Brain (organoid and tissue), 16 donors: ENCODE measurements at places on chromosomes 12 and 14. TPM values are rescaled to one million over a fixed set of nuclear protein-coding genes. Genes with fewer than 3 reads are reported as not detected.

The ABHD12B gene
- polyA plus RNA-seq, result 3.2 TPM

The EFS gene
- 74.9 TPM for polyA plus RNA-seq

The FOXG1 gene
- polyA plus RNA-seq, result 28.3 TPM

The LRP6 gene
- 6.2 TPM for polyA plus RNA-seq

The LHX5 gene
- polyA plus RNA-seq, result 0.10 TPM
